ENCODE measurements at places on chromosomes 1 and 21. TPM values are rescaled to one million over a fixed set of nuclear protein-coding genes. Genes with fewer than 3 reads are reported as not detected.

FMO5 gene
- 1.1 TPM for total RNA-seq

TRIM45 gene
- total RNA-seq: 1.4 TPM

LDLRAP1 gene
- total RNA-seq: 16.2 TPM

SLC30A2 gene
- total RNA-seq: not detected

FCER1G gene
- not detected for total RNA-seq

RAB7B gene
- 0.13 TPM for total RNA-seq

TSPAN1 gene
- total RNA-seq: 0.80 TPM

SLC2A5 gene
- total RNA-seq: not detected

LCE2C gene
- total RNA-seq: not detected

LEMD1 gene
- not detected for total RNA-seq

FCRL6 gene
- not detected for total RNA-seq
